ENCODE measurements at places on chromosomes 4 and X.

GRCh38 chrX:50827996-50828395 lies 14.0 kb upstream of the SHROOM4 start:
- DNase-seq: no peak

- DNase-seq: no peak
Measured at GRCh38 chr4:86307432-86307831, 52.4 kb downstream of the MAPK10 start.

DNA sequence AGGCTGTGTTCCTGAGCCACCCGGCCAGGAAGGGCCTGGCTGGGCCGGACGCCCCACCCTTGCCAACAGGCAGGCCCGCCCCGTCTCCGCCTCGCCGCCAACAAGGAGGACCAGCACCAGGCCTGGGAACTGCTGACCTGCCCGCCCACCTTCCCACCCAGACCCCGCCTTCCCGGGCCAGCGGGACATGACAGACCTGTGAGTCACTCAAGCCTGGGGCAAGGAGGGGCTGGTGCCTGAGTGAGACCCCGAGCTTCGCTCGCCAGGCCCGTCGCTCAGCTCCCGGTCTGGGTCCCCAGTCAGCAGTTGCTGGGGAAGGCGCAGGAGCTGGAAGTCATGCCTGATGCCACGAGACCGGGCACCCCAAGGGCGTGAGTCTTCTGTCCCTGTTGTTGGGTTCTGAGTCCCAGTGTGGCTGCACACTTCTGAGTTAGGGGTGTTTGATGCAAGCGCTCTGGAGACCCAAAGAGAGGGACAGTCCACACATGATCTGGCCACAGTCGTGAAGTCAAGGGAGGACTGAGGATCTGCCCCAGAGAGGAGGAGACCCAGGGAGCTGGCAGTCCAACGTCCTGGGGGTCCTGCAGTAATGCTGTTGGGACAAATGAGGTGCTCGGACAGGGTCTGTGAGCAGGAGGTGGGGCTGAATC lies at the start of gene DNASE1L1:
TSS of gene DNASE1L1 (minus strand) at position 33 of the 650 bp plus-strand sequence. CDS start 3,686 bp downstream, outside the sequence.
- no peak for DNase-seq

GRCh38 chr4:44583393-44583792 lies 68.0 kb downstream of the YIPF7 start:
- DNase-seq: no peak

DNA sequence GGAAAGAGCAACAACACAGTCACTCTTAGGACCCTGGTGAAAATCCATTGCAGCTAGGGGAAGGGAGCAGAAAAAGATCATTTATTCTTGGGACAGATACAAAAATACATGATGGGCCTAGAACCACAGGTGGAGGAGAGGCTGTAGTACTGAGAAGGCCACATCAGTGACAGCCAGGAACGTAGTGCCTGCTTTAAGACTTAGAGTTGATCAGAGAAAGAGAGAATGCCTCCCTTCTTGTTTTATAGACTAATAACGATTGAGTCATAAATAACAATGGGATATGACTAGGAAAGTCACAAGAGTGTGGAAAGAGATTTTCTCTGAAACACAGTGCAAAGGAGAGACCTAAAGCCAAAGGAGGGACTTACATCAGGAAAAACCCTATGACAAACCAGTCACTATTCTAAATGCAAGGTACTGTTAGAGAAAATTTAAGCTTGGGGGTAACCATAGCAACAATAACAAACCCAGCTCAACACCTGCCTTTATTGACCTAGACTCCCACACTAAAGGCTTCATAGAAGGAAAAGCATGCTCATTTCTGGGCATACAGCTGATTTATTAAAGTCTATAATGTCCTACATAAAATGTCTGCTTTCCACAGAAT lies 1015.0 kb upstream of the GRID2 start:
- DNase-seq: no peak

DNA sequence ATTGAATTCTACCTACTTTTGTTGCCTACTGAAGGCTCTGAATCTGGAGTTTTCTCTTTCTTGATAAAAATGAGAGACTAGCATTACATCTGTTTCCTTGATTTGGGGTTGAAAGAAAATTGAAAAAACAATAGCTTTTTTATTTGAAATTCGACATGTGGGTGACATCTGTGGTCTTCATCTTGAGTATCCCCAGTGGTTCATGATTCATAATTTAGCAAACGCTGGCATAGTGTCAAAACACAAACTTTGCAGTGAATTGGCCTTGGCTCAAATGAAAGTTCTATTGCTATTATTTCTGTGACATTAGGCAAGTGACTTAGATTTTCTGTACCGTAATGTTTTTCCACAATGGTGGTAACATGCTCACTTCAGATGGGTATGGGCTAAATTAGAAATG lies 747.6 kb downstream of the PCDH7 start:
- DNase-seq: no peak

- DNase-seq: no peak
Measured at GRCh38 chrX:53481093-53481492, 46.9 kb upstream of the HSD17B10 start.

DNA sequence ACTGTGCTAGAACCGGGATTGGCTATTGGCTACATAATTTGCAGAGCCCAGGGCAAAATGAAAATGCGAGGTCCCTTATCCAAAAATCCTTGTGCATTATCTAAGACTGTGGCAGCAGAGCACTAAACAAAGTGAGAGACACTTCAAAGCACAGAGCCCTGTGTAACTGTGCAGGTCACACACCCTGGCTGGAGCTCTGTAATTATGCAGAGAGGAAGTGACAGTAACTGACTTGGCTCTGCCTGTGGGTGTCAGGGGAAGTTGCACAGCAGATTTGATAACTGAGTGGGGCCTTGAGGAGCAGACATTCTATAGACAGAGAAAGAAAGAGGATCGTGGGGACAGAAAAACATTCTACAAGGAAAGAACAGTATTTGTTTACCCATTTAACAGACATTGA lies 173.5 kb upstream of the FMR1 start:
- no peak for DNase-seq

GRCh38 chr4:180860089-180860720 lies 1383.0 kb upstream of the TENM3 start:
- DNase-seq: no peak

GRCh38 chr4:32106767-32107166 lies 1386.6 kb downstream of the PCDH7 start:
- DNase-seq: no peak

DNA sequence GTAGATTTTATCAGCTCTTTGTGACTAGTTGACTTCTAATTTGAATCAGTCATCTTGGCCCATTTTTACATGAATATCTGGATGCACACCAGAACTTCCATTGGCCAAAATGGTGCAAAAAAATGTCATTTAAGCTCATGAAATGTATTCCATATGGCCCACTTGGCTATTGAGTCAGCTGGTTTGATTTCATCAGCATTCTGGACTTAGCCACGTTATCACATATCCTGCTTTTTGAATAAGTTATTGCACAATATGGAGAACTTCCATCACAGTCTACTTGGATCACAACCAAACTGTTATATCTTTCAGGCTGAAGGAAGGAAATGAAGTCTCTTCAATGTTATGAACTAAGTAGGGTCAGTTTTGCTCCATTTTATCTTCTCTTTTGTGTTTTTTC lies 640.6 kb downstream of the PCDH7 start:
- no peak for DNase-seq

DNA sequence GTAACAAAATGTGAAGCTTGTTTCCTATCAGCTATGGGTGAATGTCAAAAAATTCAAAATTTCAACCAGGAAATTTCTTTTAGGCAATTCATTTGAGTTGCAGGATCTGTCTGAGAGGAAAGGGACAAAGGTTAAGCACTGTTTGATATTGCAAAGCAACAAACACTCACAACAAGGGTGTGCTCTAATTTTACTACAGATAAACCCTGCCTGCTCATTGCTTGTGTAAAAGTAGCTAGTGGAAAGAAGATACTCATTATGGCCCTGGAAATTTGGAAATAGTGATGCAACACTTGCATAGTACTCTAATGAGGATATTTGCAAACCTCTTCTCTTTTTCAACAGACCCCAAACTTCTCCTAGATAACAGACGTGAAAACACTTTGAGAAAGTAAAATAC lies 27.1 kb downstream of the FAM47E start:
- no peak for DNase-seq

GRCh38 chrX:146906166-146906565 lies 91.6 kb upstream of the CXorf51A start:
- DNase-seq: no peak

DNA sequence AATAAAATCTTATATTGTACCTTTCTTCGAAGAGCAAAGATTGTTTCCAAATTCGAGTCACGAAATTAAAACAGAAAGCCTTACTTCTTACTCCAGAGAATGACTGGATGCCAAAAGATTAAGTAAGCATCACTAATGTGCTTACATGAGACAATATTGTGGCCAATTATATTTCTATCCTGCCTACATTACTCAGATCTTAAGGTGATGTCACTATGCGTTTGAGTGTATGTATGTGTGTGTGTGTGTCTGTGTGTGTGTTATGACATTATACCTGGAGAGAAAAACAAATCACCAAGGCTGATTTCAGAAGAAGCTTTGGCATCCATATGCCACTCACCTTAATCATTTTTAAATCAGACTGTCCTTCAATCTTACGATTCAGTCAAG lies 556.3 kb downstream of the PPARGC1A start:
- DNase-seq: no peak

- DNase-seq: no peak
Measured at GRCh38 chr4:79626611-79627010, 218.6 kb upstream of the GK2 start.

GRCh38 chr4:101794806-101795205 lies 4.3 kb downstream of the BANK1 start:
- DNase-seq: no peak

- DNase-seq: no peak
Measured at GRCh38 chr4:118988635-118988972, 100.0 kb downstream of the SYNPO2 start.

GRCh38 chrX:33086886-33087285 lies 124.5 kb downstream of the DMD start:
- DNase-seq: no peak

- no peak for DNase-seq
Measured at GRCh38 chrX:3263681-3264126, 82.7 kb downstream of the MXRA5 start.

- DNase-seq: no peak
Measured at GRCh38 chrX:17007134-17007768, 60.8 kb downstream of the REPS2 start.

DNA sequence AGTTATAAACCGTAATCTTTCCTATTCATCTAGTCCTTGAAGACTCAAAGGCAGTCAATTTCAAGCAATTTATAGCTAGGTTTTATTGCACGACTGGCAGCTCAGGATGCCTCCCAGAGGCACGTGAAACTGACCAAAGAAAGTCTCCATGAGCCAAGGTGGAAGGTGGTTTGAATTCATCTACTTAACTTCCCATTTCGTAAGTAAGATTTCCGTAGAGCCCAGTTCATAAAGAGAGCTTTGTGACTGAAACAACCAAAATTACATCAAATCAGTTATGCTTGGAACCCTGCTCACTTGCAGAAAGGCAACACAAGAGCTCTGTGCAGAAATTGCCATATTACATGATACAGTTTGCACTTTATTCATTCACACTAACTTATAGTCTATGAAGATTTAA lies 556.0 kb downstream of the TRIML1 start:
- no peak for DNase-seq

- no peak for DNase-seq
Measured at GRCh38 chrX:42869659-42870476, 91.9 kb upstream of the PPP1R2C start.

- no peak for DNase-seq
Measured at GRCh38 chrX:121011254-121011653, 25.7 kb upstream of the CT47A1 start.

DNA sequence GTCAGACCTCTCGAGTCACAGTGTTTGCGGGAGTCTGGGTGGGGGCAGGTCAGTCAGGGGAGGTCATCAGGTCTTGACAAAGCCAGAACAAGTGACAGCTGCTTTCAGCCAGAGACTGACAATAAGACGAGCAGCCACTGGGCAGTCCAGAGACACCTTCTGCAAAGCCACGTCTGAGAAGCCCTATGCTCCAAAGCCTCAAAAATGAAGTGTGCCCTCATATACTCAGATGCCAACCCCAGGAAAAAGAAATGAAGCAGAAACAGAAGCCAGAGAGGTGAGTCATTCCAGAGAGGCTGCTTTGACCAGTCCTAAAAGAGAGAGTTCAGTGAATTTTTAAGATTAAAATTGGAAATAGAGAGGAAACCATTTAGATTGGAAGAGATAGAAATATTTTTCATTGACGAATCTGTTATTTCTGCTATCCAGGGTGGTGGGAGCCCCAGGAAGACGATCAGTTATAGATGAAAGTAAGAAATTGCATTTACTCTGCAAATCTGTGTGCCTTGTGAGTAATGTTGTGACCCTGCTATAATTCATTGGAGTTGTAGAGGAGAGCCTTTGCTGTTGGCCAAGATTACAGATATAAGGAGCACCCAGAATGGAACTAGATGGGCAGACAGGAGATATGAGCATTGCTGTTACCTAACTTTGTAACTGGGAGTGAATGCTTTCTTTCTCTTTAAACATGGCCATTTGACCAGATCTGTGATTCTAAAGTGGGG lies 77.9 kb downstream of the LRRC66 start:
- no peak for DNase-seq

DNA sequence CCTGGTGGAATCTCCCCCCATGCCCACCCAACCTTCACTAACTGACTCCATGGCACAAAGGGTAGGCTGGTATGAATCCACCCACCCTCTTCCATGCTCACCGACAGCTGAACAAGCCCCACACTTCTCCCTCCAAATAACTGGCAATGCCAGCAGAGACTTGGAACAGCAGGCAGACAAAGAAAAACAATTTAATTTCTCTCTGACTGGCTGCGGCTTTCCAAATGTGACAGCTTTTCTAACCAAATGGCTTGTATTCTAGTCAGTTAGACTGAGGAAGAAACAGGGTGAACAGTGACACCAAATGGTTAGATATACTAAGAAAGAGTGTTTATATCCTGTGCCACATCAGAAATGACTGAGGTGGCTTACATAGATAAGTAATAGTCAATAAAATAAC lies 199.3 kb upstream of the ADAMTS3 start:
- no peak for DNase-seq

DNA sequence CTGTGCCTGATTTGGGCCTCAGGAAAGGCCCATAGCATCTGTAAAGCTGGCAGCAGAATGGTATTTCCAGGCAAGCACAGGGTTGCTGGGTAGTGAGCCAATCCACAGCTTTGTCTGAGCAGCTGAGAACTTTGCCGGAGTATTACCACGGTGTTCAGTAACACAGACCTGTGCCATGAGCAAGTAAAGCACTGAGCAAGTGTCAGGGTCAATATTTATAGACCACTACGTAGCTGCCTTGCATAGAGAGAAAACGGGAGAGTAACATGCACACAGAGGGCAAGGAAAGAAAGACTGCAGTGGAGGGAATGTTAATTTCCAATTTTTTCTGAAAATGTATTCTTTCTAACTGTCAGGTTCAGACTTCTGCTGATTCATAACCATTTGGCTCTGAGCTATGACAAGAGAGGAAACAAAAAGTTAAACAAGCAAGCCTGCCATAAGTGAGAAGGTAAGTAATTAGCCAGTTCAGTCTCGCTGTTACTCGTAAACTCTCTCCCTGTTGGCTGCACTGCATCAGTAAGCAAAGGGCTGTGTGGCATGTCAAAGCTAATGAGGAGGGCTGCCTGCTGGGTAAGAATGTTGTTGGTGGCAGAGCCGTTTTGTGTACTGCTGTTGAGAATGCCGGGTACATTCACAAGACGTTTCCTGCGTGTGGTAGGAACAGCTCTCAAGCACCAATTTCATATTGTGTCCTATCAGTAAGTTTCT lies 238.1 kb downstream of the BMPR1B start:
- DNase-seq: no peak

Data from stimulated activated CD4-positive, alpha-beta T cell treated with anti-CD3 and anti-CD28 coated beads, Interleukin-4, amount 100 ng/mL, for 4 hours (primary cell).